LoVo (cell line): ENCODE measurements at places on chromosomes 16 and 17.

DNA sequence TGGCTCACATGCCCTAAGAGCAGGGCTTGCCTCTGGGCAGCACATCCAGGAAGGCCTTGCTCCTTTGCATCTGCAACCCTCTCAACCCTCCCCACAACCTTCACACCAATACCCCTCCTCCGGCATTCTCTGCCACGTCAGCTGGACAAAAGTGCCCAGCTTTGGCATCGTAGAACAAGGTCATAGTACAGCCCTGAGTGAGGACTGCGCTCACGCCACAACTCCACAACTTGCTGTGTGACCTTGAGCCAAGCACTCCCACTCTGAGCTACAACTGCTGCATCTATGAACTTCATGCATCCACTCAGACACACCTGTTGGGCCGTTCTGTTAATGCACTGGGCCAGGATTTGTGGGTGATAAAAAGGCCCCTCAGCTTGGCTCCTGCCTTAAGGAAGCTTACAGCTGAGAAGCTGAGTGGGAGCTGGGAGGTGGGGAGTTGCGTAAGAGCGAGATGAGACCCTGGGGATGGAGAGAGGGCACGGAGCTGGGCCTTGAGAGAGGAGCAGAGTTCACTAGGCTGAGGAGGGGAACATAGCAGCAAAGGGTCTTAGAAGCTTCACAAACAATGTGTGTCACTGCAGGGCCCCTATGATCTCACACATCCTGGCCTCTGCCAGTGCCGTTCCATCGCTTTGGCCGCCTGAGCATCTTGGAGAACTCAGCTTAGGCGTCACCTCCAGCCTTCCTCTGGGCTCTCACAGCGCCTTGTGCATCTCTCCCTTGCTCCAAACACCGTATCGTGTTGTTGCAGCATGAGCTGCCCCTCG lies 8.6 kb upstream of the MRC2 start:
- no peak for DNase-seq

DNA sequence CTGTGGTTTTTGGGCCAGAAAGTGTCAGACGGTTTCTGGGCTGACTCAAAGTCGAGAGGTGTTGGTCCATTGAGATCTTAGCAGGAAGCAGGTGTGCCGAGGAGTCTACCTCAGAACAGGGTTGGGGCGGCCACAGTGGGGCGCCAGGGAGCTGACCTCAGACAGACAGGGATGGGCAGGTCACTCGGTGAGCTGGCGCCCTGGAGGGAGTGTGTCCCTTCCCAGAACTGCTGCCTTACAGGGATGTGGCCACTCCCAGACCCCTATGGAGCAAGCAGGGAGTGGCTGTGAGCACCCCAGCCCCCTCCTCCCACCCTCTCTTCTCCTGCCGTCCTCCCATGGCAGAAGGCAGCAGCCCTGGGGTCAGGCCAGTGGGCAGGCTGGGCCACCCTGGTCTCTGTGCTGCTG lies 14.0 kb upstream of the DPEP1 start:
- peak; percentile 41 for DNase-seq

GRCh38 chr16:4486126-4486893 lies 10.1 kb downstream of the HMOX2 start:
- DNase-seq = no peak

DNA sequence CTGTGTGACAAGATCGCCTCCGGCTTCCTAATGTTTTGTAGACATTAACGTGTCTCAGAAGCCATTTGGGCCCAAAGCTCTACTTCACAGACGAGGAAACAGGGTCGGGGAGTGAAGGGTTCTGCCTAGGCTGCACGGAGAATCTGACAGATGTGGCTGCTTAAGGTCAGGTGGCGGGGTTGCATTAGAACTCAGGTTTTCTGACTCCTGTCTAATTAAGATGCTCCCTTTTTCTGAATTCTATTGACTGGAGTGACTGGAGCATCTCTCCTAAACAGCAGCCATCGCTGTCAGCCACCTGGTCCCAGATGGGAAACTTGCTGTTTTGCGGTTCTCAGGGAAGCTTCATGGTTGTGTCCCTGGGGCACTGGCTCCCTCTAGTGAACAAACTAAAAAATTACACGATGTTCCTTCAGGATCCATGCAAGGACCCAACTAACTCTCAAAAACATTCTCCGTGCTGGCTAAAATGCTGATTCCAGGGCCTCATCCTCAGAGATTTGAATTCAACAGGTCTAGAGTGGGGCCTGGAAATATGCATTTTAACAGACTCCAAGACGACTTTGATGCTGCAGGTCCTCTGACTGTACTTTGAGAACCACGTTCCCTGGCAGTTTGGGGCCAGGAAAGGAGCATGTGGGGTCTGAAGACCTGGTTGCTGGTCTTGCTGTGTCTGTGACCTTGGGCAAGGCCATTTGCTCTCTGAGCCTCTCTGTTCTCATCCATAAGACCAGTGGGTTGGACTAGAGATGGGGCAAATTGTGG lies 117.4 kb downstream of the IRF8 start:
- DNase-seq = peak; percentile 65

GRCh38 chr17:307741-308507 lies 44.7 kb downstream of the RPH3AL start:
- no peak for DNase-seq

DNA sequence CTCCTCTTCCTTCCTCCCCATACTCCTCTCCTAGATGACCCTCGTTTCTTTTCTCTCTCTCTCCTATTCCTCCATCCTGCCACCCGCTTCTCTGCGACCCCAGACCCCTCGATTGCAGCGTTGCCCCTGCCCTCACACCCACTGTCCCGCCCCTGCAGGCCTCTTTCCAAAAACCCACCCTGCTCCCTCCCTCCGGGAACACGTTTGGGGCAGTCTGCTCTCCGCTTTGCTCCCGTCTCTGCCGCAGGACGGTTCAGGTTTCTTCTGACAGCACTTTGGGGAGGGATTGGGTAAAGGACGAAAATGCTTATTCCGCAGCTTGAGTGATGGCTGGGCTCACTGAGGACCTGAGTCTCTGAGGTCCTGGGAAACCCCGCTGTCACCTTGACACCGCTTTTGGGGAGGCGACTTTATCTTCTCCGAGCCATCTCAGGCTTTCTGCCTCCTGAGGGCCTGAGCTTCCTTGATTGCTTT lies 690 bp downstream of the NDE1 start:
- no peak for DNase-seq

GRCh38 chr17:6352801-6353560 lies 81.9 kb downstream of the AIPL1 start:
- DNase-seq = no peak

DNA sequence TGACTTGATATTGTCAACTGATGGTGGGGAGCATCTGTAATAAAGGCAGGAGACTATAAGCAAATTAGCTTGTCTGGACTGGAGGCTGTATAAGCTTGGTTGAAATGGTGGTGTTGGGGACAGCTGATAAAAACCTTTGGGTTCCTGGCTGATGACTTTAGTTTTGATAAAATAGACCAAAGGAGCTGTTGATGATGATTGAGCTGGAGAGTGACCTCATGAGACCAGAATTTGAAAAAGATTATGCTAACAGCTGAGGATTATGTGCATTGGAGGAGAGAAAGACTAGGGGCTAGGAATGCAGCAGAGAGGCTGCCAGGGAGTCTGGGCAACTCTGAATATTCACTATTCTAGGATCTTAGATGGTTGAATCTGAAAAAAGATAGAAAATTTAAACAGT lies 8.7 kb upstream of the CDC27 start:
- no peak for DNase-seq

- DNase-seq = no peak
These were observed 45.1 kb downstream of the SF3B3 start for GRCh38 chr16:70568601-70569237.

GRCh38 chr17:67090341-67090740 lies 46.0 kb downstream of the CACNG1 start:
- no peak for DNase-seq

DNA sequence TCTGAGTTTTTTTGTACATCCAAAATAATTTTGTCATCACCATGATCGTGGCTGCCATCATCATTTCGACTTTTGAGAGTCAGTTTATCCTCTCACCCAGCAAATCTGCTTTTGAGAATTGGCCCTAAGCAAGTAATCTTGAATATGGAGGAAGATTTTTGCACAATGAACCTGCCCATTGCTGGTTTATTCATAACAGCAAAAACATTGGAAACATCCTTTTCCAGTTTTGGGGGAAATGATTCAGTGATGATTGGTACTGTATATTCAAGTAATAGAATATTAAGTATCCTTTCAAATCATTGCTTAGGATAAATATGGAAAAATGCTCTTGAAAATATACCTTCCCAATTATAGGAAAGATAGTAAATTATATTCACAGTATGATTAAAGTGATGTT lies 53.1 kb downstream of the PRKCA start:
- DNase-seq = no peak

DNA sequence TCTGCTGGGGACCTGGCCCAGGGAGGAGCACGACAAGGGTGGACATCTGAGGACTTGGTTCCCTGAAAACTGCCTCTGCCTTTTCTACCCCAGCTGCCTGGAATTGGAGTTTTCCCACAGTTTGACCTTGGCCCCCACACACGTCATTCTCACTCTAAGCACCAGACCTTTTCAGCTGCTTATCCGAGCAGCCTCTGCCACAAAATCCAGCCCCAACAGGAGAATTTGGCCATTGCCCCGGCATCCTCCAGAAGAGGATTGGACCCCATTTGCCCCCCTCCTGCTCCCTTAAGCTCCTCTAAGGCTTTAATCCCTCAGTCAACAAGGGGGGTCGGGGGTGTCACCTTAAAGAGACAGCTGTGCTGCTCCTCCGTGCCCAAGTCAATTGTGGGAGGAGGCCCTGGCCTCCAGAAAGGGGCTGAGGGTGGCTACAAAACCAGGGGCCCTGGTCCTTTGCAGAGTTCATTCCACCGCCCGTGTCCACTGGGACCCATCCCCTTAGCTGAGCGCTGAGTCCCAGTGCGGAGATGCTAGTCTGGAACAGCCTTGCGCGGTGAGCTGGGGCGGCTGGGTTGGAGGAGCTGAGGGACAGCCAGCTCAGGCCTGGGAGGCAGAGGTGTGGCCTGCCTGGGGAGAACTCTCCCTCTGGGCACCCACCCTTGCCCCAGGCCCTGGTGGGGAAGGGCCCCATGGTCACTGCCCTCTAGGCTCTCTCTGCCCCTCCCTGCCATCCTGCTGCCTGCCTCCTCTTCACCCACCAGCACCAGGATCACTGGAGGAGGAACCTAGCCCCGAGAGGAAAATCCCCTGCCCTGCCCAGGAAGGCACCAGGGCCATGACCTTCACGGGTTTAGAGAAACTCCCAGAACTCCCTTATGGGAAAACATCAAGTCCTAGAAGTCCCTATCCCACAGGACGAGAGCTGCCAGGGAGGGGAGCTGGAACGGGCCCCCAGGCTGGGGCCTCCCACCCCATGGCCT lies 18.8 kb downstream of the TTYH2 start:
- DNase-seq = no peak

DNA sequence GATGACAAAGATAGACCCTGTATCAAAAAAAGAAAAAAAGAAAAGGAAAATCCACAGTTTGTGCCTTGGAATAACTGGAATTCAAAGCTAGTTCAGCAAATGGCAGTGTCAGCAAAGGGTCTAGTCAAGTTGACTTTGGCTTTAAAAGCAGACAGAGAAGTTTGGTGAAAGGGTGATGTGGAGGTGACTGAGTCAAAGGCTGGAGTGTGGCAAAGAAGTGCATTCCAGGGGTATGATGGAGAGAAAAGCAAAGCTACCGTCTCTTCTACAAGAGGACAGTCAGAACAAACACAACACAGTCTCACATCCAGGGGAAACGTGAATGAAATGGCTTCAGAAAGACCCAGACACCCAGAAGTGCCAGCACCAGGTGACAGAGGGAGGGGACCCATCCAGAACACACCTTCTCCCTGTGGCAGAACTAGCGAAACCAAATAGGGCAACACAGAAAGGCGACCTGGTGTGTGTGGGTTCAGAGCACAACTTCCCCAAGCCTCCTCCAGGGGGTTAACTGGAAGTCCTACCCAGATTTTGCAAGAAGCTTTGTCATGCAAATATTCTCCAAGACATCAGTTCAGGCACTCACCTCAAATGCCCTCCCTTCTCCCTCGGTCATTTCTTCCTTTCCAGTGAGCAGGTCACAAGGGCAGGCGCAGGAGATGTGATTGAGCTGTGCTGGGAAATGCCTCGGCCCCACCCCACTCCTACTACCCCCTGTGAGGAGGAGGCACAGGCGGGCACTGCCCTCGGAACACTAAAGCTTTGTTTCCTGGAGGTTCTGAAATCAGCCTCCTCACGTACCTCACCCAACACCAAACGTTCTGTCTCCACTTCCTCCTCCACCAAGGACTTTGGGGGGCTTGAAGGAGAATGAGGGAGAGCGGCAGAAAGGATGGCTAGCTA lies 481.9 kb downstream of the SOX9 start:
- no peak for DNase-seq

GRCh38 chr16:85660843-85661739 lies 27.7 kb downstream of the GINS2 start:
- no peak for DNase-seq

DNA sequence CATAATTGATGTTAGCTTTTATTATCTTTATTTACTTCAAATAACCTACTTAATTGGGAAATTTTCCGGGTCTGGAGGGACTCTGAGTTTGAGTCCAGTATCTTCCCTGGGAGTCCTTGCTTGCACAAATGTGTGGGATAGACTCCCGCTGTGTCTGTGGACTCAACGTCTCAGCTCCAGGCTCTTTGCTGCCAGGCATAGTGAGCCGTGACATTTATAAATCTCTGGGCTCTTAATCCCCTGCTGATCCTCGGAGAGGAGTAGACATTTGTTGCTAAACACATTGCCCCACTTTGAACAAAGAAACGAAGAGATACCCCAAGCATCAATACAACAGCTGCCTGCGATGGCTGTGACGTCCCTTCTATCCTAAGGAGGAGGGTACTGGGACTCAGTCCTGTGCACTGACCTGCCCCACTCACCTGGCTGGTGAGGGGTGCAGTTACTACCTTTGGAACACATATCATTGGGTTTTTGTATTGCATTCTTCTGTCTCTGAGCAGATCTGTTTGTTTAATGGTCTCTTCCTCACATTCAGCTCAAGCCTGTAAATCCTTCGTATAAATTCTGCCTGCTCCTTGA lies 316.9 kb downstream of the HAPSTR1 start:
- no peak for DNase-seq

DNA sequence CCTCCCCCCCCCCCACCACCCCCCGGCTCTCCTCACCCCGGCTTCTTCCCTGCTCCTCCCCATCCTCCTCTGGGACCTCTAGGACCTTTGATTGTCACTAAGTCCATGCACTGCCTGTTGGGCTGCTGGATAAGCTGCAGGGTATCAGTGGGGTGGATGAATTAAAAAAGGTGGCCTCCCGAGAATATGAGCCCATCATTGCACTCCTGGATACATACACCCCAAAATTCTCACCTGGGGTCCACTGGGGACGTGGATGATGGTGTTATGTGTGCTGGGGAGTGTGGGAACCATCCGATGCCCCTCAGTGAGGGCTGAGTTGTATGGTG lies 88.8 kb downstream of the IRF8 start:
- DNase-seq = no peak
